ENCODE measurements at places on chromosomes 11 and 22. TPM values are rescaled to one million over a fixed set of nuclear protein-coding genes. Genes with fewer than 3 reads are reported as not detected.

The DDTL gene
- 0.48 TPM for total RNA-seq

The TMPRSS5 gene
- total RNA-seq, result 0.29 TPM

The CD3D gene
- not detected for total RNA-seq

The GALNT18 gene
- 31.4 TPM for total RNA-seq

The VSIG10L2 gene
- 1.1 TPM for total RNA-seq

Measured in uterus (tissue), 4 donors.